ENCODE measurements at places on chromosomes 6 and 20. TPM values are rescaled to one million over a fixed set of nuclear protein-coding genes. Genes with fewer than 3 reads are reported as not detected.

GRCh38 chr20:61499859-61500554, 247.9 kb downstream of the CDH4 start:
- no peaks in the 10 kb centered on the region for H3K4me1 ChIP-seq
- no peak overlapping the region for H3K27ac ChIP-seq
- H3K27me3 ChIP-seq, result no peaks in the 10 kb centered on the region
- no peak for DNase-seq
- H3K4me3 ChIP-seq, result no peak overlapping the region

- peaks cover 88% of the 10 kb centered on the region for H3K4me1 ChIP-seq
- peak; percentile 72 for DNase-seq
- H3K4me3 ChIP-seq, result peak overlapping the region; percentile 35
- peak overlapping the region; percentile 85 for H3K27ac ChIP-seq
- H3K27me3 ChIP-seq, result no peaks in the 10 kb centered on the region
These were observed 16.1 kb upstream of the SERPINB1 start for GRCh38 chr6:2857580-2858337.

DNA sequence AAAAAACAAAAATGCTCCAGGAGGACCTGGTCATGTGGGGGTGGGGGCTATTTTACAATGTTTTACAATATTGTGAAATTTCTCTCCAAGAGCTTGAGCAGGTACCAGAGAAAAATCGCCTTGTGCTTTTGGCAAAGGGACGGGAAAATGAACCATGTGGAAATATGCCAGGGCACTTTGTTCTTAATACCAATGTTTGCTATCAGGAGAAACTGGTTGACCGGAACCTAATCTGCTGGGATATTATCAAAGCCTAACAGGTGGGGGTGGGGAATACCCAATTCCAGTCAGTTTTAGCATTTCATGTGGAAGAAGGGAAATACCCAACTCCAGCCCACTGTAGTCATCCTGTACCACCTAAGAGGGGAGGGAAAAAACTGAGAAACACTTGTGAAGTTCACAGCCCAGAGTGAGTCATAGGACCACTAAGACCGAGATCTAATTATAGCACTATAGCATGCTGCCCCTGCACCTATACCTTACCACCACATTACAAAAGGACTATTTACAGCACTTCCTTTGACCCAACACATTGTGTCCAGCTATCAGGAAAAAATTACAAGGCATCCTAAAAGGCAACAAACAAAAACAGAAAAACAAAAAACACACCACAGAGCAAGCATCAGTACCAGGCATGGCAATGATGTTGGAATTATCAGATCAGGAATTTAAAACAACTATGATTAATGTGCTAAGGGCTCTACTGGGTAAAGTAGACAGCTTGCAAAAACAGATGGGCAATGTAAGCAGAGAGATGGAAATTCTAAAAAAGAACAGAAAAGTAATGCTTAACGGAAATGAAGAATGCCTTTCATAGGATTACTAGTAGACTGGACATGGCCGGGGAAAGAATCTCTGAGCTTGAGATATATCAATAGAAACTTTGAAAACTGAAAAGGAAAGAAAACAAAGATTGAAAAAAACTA, 84.1 kb upstream of the POPDC3 start:
- H3K4me3 ChIP-seq, result no peak overlapping the region
- DNase-seq, result no peak
- no peak overlapping the region for H3K27ac ChIP-seq
- no peaks in the 10 kb centered on the region for H3K4me1 ChIP-seq

- H3K27me3 ChIP-seq, result no peaks in the 10 kb centered on the region
- H3K4me1 ChIP-seq, result no peaks in the 10 kb centered on the region
- DNase-seq, result no peak
- H3K27ac ChIP-seq, result no peak overlapping the region
- H3K4me3 ChIP-seq, result no peak overlapping the region
- no peaks in the 10 kb centered on the region for H3K36me3 ChIP-seq
These were observed 60.6 kb downstream of the TXLNB start for GRCh38 chr6:139231206-139231605.

DNA sequence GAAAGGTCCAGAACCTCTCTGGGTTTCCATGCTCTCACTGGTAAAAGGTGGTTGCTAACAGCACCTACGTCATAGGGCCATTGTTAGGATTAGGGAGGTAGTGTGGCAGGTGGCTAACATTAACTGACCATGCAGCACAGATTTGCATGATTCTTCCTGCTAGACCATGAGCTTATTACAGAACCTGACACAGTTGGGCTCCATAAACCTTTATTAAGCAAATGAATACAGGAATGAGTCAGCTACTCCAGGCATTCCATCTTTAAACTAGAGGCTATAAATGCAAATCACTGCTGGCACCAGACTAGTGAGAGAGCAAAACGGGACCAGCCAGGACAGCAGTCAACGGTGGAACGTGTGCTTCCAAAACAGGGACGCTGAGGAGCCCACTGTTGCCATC, 440.1 kb downstream of the PTPRT start:
- H3K27ac ChIP-seq, result no peak overlapping the region
- no peaks in the 10 kb centered on the region for H3K36me3 ChIP-seq
- DNase-seq, result no peak
- H3K27me3 ChIP-seq, result no peaks in the 10 kb centered on the region
- no peak overlapping the region for H3K4me3 ChIP-seq
- H3K4me1 ChIP-seq, result no peaks in the 10 kb centered on the region

GRCh38 chr6:28002161-28002560, 45.1 kb downstream of the OR2B6 start:
- no peak for DNase-seq
- no peak overlapping the region for H3K4me3 ChIP-seq
- no peaks in the 10 kb centered on the region for H3K4me1 ChIP-seq

DNA sequence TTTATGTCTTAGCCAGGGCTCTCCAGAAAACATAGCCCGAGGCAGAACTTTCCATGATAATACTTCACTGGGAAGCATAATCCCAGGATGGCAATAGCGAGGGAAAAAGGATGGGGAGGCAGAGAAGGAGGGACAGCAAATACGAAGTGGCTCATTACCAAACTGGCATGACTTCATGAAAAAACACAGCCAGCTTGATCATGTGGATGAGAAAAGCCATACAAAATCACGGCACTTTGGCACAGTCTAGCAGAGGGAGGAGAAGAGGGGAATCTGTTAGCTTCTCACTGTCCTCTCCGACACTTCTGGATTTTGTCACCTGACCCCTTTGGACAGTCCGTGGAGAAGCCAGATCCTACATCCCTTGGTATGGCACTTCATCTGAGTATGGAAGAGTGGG, 212.5 kb upstream of the GRIK2 start:
- no peaks in the 10 kb centered on the region for H3K36me3 ChIP-seq
- H3K27me3 ChIP-seq, result no peaks in the 10 kb centered on the region
- H3K27ac ChIP-seq, result no peak overlapping the region
- H3K4me1 ChIP-seq, result no peaks in the 10 kb centered on the region
- DNase-seq, result no peak
- no peak overlapping the region for H3K4me3 ChIP-seq

- no peaks in the 10 kb centered on the region for H3K36me3 ChIP-seq
- H3K27me3 ChIP-seq, result no peaks in the 10 kb centered on the region
- no peak overlapping the region for H3K4me3 ChIP-seq
These were observed 21.0 kb upstream of the IFNGR1 start for GRCh38 chr6:137240168-137240567.

DNA sequence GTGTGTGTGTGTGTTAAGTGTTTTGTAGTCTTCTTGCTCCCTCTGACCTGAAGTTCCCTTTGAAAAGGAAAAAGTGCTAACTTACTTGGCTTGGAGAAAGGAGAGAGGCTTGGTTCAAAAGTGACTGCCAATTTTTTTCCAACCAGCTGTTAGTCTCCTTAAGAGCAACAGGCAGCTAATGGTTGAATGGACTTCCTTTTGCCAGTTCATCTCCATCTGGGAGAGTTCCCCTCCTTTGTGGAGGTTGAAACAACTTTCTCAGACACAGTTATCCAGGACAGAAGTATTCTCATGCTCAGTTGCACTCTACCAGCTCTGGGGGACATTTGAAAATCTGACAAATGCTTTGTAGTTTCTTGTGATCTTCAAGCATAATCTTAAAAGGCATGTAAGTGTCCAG, 4.5 kb downstream of the RIPOR2 start:
- H3K27ac ChIP-seq, result no peak overlapping the region
- peaks cover 22% of the 10 kb centered on the region for H3K36me3 ChIP-seq
- H3K27me3 ChIP-seq, result no peaks in the 10 kb centered on the region
- peaks cover 44% of the 10 kb centered on the region for H3K4me1 ChIP-seq
- peak overlapping the region; percentile 72 for H3K4me3 ChIP-seq
- no peak for DNase-seq

- H3K27me3 ChIP-seq, result no peaks in the 10 kb centered on the region
- H3K4me3 ChIP-seq, result no peak overlapping the region
- H3K27ac ChIP-seq, result no peak overlapping the region
These were observed 339.0 kb downstream of the SYNE1 start for GRCh38 chr6:152298055-152298647.

- H3K4me1 ChIP-seq, result no peaks in the 10 kb centered on the region
- no peaks in the 10 kb centered on the region for H3K36me3 ChIP-seq
- no peaks in the 10 kb centered on the region for H3K27me3 ChIP-seq
These were observed 24.3 kb upstream of the CDYL start for GRCh38 chr6:4751823-4752464.

DNA sequence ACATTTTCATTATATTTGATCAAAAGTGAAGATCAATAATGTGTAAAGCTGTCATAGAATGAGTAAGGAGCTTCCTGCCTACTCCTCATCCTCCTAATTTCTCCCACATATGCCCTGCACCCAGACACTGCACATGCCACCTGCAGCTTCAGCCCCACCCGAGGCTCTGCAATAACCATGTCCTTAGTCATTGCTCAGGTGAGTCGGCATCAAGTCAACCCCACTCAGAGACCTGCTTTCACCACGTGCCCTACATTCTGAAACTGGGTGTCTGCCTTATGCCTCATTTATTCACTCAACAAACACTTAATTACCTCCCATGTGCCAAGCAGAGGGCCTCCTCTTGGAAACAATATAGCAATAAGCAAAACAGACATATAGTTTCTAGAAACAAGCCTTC, 15.4 kb upstream of the TNFAIP3 start:
- no peaks in the 10 kb centered on the region for H3K27me3 ChIP-seq
- peaks cover 5% of the 10 kb centered on the region for H3K4me1 ChIP-seq
- H3K36me3 ChIP-seq, result no peaks in the 10 kb centered on the region
- H3K27ac ChIP-seq, result no peak overlapping the region
- no peak for DNase-seq

DNA sequence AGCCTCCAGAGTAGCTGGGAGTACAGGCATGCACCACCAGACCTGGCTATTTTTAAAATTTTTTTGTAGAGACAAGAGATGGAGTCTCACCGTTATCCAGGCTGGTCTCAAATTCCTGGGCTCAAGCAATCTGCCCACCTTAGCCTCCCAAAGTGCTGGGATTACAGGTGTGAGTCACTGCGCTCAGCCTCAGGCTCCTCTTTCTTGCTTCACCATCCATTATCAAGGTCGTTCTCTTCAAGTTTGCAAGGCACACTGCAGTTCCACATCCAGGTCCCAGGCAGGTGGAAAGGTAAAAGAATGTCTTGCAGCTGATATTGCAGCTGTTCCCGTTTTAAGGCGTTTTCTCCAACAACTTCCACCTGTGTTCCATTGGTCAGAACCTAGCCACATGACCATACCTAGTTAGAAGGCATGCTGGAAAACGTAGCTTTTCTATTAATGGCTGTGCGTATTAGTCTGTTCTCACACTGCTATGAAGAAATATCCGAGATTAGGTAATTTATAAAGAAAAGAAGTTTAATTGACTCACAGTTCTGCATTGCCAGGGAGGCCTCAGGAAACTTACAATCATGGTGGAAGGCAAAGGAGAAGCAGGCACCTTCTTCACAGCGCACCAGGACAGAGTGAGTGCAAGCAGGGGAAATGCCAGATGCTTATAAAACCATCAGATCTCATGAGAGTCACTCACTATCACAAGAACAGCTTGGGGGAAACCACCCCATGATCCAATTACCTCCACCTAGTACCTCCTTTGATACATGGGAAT, 51.7 kb downstream of the PCNA start:
- H3K27ac ChIP-seq, result no peak overlapping the region
- H3K4me1 ChIP-seq, result no peaks in the 10 kb centered on the region

- H3K36me3 ChIP-seq, result no peaks in the 10 kb centered on the region
- H3K4me1 ChIP-seq, result no peaks in the 10 kb centered on the region
- no peak overlapping the region for H3K4me3 ChIP-seq
- no peaks in the 10 kb centered on the region for H3K27me3 ChIP-seq
- no peak for DNase-seq
These were observed 191.3 kb upstream of the FOXA2 start for GRCh38 chr20:22775671-22776139.

Gene EFCAB8
- 0.35 TPM for total RNA-seq

Measured in CD8-positive, alpha-beta memory T cell (primary cell).